ENCODE measurements at places on chromosomes 3 and 15.

GRCh38 chr3:98894791-98895576 lies 6.5 kb downstream of the DCBLD2 start:
- no peak for DNase-seq

GRCh38 chr3:61531528-61531927 lies 29.8 kb upstream of the PTPRG start:
- DNase-seq: no peak

DNA sequence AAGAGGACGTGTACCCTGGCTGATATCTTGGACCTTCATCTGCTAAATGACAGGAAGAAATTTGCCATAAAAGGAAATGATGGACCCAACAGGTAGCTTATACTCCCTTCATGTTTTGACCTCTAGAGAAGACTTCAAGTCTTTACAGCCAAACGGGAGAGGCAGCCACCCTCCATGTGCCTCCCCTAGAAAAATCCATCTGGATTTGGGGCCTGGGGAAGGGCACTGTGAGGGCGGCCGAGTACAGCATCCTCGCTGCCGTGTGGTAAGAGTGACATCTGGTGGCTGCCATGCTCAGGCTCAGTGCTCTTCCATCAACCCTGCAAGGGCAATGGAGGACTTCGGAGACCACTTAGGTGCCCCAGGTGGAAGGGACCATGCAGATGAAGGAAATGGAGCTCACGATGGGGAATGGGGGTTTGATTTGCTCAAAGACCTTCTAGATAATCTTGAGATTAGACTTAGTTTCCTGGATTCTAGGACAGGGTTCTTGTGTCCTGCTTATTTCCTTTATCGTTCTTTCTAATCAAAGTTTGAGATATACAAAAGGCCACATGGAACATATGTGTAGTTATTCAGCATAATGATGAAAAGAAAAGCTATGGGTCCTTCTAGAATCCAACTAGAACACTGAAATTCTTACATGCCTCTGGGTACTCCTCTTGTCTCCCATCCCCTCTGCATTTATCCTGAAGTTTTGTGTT lies 44.4 kb downstream of the AQP9 start:
- DNase-seq: peak; percentile 8

DNA sequence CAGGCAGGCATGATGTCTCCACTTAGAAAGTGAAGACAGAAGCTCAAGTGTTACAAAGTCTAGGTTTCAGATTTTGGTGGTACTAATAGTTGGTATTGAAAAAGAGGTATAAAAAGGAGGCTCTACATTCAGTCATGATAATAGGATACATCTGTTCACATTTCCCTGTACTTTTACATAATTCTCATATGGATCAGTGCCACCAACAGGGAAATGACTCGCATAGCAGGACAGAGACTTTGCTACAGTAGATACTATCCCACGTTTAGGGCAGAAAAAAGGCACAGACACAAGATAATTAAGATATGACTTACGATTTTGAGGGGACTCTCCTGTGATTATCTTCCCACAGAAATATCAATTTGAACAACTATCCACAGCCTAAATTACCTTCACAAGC lies 1062.9 kb upstream of the EPHA6 start:
- DNase-seq: no peak

DNA sequence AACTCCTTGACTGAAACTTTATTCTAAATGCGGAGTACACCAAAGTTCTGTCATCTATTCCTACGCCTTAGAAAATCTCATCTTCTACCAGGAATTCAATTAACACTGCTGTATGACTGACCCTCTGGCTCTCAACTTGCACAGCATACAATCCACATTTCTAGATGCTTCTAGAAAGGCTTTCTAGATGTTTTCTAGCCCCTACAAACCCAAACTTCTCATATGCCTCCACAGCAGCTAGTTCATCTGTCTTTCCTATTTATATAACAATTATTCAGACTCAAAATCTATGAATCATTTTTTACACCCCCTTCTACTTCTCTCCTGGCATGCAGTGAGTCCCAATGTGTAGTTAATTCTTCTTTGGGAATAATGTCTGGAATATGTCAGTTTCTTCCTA lies 13.2 kb downstream of the INO80 start:
- no peak for DNase-seq

GRCh38 chr15:40054605-40054854 lies 15.5 kb upstream of the SRP14 start:
- no peak for DNase-seq

DNA sequence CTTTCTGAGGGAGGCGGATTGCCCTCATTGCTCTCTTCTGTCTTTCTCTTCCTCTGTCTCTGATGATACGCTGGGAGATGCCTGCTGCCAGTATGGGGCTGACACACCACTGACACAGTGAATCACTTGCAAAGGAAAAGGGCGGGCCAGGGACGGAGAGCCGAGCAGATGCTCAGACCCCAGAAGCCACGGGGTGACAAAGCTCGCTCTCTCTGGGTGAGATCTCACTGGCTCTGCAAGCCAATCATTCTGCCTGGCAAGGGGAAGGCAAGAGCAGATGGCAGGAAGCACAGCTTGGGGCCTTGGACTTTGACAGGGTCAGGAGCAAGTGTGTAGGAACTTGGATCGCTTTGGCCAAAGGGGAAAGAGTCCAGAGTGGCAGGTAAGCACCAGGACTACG lies 198.7 kb downstream of the NTRK3 start:
- no peak for DNase-seq

DNA sequence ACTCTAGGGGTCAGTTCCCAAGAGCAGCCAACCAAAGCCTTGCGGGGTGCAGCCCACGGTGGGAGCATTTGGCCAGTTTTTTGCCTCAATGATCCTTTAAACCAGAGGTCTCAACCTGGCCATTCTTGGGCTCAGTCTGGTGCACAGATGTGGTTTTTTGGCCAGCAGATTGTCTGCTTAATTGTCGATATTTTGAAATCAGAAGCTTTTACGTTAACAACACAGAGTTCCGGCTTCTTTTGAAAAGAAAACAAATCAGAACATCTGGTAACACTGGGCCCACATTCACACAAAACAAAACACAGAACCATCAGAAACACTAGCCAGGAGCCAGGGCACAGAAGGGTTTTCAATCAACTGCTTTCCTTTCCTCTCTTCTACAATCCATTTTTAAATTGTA lies 127.7 kb downstream of the XXYLT1 start:
- no peak for DNase-seq

- DNase-seq: peak; percentile 48
Measured at GRCh38 chr15:71743861-71744382, 66.4 kb upstream of the NR2E3 start.

GRCh38 chr3:32340611-32341365 lies 50.9 kb upstream of the CMTM7 start:
- no peak for DNase-seq

DNA sequence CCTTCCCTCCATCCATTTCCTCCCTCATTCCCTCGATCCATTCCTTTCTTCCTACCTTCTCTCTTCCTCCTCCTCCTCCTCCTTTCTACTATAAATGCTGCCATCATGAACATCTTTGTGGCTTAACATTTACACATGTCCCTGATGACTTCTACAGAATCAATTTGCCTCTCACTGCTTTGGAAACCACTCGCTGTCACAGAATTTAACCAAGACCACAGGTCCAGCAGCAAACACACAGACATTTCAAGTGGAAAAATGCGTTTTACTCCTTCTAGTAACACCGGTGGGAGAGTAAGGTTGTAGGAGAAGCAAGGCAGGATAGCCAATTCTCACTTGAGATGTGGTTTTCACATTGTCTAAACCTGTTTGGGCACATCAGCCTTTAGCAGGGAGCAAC lies 101.4 kb upstream of the LRIG1 start:
- no peak for DNase-seq

DNA sequence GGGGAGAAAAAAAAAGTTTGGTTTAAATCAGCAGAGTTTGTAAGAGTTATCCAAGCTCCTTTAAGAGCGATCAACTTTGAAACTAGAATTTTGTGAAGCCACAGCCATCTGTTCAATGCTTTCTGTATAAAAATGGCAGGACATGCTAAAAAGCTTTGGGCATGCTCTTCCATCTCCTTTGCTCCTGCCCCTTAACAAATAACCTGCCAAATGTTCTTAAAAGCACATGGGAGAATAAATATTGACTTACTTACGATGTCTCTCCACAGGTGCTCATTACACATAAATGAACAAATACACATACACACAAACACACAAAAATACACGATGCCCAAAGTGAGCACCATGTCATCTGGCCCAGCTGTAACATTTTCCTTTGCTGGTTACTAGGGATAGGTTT lies 211.8 kb upstream of the DPH6 start:
- DNase-seq: no peak

DNA sequence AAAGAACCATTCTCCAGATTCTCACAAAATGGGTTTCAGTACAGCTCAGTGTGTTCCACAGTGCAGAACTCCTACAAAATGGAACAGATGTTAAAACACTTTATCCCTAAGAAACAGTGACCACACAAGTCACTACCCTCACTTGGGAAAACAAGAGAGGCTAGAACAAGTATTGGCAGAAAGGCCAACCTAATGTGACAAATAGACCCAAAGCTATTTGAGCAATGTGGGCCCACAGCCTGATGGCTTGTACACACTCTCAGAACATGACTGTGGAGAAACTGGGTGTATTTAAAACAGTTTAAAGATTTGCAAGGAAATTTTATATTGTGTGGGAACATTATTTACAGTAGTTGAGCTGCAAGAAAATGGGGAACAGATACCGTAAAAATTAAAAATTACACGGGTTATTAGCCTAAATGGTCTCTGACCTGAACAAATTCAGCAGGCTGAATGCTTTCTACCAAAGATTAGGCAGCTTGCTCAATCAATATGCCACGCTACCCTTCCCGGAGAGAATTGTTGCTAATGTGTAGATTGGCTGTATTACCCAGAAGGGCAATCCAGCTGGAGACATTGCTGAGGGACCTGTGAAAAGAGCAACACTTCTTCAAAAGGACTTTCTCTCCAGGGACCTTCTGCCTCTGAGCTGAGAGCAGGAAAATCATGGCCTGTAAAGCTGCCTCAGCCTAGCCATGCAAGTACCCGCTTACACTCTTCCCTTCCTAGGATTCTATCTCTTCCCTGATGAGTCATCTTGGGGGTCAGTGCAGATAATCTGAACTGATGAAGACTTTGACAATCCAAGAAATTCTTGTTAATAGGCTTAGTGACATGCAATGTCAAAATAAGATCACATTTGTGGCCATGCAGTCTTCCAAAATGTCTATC lies 97.1 kb downstream of the STRIT1 start:
- DNase-seq: no peak

GRCh38 chr15:29637555-29637954 lies 184.7 kb downstream of the TJP1 start:
- no peak for DNase-seq

- DNase-seq: no peak
Measured at GRCh38 chr3:45892161-45892560, 5.8 kb downstream of the CCR9 start.

GRCh38 chr3:185933374-185934173 lies 4.2 kb downstream of the TRA2B start:
- no peak for DNase-seq

DNA sequence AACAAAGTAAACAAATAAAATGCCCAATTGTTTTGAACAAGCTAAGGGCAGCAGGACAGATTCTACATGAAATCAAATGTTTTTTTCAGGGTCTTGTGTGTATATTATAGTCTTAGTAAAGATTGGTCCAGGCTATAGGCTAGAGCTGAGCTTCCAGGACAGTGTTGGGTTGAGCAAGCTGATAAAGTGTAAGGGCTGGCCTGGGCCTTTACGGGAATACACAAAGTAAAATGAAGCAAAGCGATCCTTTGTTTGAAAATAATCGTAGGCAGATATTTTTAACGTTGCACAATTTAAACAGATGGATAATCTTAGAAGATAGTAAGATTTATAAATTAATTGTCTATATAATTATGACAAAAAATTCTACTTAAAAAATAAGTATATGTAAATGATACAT lies 1204.6 kb downstream of the OTOL1 start:
- no peak for DNase-seq

DNA sequence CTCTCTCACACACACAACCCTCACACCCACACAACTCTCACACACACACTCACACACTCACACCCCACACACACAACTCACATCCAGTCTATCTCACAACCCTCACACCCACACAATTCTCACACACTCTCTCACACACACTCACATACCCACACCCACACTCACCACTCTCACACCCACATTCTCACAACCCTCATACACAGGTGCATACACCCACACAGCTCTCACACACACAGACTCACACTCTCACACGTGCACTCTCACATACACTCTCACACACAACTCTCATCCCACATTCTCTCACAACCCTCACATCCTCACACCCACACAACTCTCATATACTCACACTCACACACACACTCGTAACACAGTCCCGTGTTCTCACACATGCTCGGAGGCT lies 134.4 kb downstream of the FBLN2 start:
- DNase-seq: no peak

- no peak for DNase-seq
Measured at GRCh38 chr15:33910741-33911140, 57.6 kb upstream of the CHRM5 start.

GRCh38 chr3:70876154-70876553 lies 563.7 kb upstream of the MDFIC2 start:
- no peak for DNase-seq

DNA sequence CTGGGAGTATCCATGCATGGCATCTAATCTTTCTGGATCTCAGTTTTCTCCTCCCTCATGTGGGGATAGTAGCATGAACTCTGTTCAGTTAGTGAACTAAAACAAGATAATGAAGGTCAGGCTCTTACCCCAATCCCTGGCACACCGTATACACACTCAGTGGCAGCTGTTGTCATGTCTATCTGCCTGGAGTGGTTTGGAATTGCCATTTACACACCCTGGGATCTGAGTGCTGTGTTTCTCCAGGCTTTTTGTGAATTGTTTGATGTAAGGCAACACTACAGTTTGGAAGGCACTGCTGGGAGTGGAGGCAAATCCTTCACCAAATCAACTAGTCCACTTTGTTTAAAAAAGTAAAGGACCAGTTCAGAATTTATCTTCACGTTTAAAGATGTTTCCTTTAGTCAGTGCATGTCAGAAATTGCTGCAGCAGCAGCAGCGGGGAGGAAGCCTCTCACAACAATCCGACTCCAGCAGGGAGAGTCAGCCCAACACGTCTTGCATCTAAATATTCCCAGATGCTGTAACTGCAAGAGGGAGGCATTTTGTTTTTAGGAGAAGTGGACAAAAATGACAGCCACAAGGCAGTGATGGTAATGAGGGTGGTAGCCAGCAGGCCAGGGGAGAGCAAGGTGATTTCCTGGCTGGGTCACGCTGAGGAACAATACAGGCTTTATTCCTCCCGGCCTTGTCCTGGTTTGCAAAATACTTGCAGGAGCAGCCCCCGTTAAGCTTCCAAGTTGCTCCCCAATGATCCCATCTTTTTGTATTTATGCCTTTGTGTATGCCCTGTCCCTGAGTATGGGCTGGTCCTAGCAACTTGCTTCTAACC lies 128.5 kb upstream of the LRIG1 start:
- DNase-seq: no peak

GRCh38 chr15:91118817-91119590 lies 18.9 kb downstream of the SV2B start:
- DNase-seq: no peak
